ENCODE measurements at places on chromosomes 11 and 22.

DNA sequence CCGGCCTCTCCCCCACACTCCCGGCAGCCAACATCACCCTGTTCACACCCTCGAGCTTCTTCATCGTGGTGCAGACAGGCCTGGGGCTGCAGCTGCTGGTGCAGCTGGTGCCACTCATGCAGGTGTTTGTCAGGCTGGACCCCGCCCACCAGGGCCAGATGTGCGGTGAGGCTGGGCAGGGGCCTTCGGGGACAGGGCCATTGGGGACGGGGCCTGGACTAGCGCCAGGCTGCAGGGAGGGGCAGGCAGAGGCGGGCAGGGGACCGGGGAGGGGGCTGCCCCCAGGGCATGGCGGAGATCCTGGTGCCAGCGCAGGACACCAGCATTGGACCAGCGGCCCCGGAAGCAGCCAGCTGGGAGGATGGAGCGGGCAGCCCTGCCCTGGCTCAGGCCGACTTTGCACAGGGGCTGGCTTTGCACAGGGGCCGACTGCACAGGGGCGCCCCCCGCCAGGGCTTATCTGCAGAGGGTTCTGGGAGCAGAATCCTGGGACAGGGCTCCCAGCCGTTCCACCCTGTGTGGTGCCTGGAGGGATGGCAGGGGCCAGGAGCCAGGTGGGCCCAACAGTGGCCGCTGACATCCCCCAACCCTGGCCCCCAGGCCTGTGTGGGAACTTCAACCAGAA, 8.6 kb downstream of the MUC5B start:
- DNase-seq, result no peak

- no peak for DNase-seq
Measured at GRCh38 chr11:119545978-119546915, 123.3 kb upstream of the THY1 start.

- no peak for DNase-seq
Measured at GRCh38 chr11:93545566-93545965, 2.4 kb upstream of the SMCO4 start.

GRCh38 chr11:122697636-122698167, 42.2 kb downstream of the UBASH3B start:
- no peak for DNase-seq

DNA sequence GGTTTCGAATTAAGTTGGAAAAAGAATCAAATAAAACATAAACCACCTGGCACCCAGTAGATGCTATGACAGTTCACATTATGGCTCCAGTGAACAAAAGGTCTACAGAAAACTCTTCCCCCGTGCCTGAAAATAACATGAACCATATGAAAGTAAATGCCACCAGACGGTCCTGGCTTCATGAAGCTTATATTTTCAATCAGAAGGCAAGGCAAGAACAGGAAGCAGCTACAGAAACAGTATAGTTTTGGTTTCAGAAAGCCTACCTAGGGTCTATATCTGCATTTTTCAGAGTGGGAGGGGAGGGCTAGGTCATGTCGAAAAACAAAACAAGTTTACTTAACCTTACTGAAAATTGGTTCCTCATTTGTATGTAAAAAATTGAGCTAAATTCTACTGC, 9.8 kb downstream of the RAB30 start:
- no peak for DNase-seq

GRCh38 chr11:71530602-71531001, 3.5 kb downstream of the KRTAP5-7 start:
- DNase-seq, result no peak

- DNase-seq, result no peak
Measured at GRCh38 chr22:32854351-32854804, 52.9 kb downstream of the TIMP3 start.

Data from dermis microvascular lymphatic vessel endothelial cell (primary cell).